HuH-7 (cell line): ENCODE measurements at places on chromosomes 2 and 18.
A peak's percentile ranks its signal among the peaks of the same experiment; 100 is the strongest.

DNA sequence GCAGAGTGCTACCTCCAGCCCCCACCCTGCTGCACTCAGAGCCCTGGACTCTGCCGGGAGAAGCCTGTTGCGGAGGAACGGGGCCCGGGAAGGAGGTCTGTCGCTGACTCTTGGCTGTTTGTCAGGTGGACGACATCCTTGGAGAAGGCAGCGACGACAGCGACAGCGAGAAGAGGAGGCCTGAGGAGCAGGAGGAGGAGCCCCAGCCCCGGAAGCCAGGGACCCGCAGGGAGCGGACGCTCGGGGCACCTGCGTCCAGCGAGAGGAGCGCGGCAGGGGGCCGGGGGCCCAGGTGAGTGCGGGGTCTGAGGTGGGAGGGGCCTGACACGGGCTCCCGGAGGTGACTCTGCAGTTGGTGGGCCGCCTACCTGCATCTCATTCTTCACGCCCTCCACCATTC lies 56.6 kb downstream of the CTDP1 start:
- no peak for DNase-seq

- DNase-seq: no peak
Observed at GRCh38 chr2:241020201-241020600, 21.8 kb downstream of the SNED1 start.

DNA sequence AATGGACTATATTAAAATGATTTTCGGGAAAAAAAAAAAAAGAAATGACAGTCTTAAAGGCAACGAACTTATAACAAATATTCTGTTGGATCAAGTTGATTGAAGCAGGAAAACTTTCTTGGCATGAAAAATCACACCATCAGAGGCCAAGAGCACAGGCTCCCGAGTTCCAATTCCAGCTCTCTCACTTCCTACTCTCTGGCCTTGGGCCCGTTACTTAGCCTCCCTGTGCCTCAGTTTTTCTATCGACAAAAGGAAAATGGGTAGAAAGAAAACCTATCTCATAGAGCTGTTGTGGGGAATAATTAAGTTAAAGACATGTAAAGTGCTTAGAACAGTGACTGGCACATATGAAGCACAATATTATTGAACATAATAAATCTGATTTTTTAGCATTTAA lies 74.2 kb downstream of the HNRNPLL start:
- no peak for DNase-seq

DNA sequence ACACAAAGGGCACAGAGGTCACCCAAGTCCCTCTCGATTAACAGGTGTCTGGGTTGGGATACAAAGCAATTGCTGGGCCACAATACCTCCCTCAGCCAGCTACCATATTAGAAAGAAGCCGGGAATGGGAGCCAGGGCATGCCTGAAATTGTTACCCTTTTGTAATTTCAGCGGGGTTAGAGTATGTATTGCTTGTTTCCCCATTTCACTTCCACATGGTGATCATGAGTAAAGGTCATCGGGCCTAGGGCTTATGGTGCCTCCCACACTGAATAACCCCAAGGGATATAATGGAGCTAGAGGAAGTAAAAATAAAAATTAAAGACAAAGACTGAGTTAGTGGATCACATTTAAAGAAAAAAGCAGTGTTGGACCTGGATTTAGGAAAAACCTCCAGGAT lies 437.2 kb upstream of the KLHL29 start:
- no peak for DNase-seq

- DNase-seq: no peak
Observed at GRCh38 chr2:65483763-65484162, 51.4 kb upstream of the SPRED2 start.

DNA sequence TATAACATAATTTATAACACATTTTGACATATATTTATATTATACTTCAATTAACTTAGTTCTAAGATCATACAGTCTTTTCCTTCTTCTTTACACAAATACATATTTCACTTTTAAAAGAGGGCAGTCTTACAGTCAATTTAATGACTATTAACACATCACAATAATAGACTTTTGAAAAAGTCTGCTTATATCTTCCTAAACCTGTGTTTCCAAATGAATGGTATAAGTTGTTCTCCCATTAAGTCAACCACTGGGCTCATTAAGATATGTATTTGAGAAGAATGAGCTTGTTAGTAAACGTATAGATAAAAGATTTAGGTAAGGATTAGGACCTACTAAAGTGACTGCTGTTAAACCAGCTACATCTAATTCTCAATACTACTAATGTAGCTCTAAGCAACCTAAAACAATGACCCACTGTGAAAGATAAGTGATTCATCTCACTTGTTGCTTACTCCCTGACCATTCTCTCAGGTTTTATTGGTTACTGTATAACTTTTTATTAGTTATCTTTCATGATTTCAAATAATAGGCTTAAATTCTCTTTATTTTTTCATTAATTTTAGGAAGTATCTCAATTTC lies 27.0 kb downstream of the SLC40A1 start:
- no peak for DNase-seq

DNA sequence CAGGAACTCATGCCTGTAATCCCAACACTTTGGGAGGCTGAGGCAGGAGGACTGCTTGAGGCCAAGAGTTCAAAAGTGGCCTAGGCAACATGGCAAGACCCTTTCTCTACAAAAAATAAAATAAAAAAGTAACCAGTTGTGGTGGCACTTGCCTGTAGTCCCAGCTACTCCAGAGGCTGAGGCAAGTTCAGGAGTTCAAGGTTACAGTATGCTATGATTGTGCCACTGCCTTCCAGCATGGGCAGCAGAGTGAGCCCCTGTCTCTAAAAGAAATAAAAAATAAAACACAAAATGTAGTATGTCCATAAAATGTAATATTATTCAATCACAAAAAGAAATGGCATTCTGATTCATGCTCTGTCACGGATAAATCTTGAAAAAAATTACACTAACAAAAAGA lies 11.9 kb downstream of the INO80C start:
- no peak for DNase-seq

GRCh38 chr2:28780496-28780895 lies 28.9 kb downstream of the PPP1CB start:
- no peak for DNase-seq

DNA sequence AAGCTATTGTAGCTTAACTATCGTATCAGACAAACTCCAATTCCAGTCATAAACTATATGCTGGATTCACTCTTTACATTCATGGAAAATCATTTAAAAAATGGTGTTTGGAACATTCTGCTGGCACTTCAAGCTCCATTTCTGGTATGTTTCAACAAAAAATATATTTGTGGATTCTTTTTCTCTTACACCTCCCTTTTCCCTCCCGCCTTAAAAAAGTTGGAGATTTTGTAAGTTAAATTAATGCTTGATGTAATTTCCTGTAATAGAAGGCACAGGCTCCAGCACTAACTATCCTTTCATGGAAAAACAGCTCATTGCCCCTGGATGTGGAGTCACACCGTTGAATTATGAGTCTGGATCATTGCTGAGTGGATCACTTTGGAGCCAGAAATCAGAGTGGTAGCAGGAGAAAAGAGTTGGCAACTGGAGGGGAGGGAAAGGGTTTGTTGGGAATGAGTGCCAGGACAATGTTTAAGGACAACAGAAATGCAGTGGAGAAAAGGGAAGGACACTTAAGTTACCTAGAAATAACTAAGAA lies 102.8 kb downstream of the ICOS start:
- DNase-seq: no peak

- no peak for DNase-seq
Observed at GRCh38 chr18:37403100-37403781, 162.4 kb downstream of the CELF4 start.

DNA sequence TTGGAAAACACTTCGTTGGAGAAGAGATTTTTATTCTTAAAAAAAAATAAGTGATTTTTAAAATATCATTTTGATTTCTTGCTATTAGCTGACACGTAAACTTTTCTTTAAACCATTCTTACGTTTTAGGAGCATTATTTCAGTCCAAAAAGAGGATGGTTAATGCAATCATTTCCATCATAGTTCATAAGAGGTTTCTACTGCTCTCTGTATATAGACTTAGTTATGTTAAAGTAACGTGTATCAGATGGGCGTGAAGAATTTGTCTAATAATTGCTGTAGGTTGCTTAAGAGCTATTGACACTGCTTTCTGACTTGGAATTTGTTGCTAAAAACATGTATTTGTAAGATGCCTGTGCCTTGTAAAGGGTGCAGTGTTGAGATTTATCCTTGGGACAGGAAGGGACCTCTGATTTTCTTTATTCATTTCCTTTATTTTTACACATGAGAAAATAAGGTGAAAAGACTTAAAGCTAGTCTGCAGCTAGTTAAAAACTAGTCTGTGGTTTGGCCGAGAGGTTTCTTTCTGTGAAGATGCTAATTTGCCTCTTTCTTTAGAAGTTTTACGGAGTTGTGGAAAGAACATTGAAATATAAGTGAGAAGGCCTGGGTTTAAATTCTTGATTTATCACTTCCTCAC lies 2.9 kb downstream of the ANKRD12 start:
- DNase-seq: no peak

DNA sequence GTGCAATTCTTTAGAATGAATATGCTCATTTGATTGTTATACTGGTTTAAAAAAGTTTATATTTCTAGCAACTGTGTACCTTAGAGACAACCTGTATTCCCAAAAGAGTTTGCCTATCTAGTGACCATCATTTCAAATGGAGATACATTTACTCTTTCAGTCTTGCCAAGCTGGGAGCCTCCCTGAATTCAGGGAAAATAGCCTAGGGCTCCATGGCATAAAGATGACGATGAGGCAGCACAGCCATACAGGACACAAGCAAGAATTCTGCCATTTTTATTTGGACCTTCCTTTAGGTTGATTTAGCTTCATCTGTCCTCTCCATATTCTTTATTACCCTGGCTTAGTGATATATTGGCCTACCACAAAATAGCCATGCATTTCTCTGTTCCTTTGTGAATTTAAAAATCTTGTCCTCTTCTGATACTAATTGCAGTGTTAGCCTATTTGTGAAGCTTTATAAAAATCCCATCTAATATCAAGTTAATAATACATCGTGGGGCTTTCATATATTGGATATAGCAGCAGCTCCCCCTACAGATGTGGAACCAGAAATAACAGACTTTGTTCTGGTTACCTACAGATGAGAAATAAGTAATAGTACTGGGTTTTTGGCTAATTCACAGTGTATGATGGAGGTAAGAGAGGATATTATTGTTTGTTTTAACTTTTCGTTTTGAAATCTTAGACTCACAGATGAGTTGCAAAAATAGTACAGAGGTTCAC lies 1661.9 kb upstream of the PIK3C3 start:
- DNase-seq: no peak

- DNase-seq: no peak
Observed at GRCh38 chr2:46643493-46643892, 164.1 kb downstream of the TMEM247 start.

DNA sequence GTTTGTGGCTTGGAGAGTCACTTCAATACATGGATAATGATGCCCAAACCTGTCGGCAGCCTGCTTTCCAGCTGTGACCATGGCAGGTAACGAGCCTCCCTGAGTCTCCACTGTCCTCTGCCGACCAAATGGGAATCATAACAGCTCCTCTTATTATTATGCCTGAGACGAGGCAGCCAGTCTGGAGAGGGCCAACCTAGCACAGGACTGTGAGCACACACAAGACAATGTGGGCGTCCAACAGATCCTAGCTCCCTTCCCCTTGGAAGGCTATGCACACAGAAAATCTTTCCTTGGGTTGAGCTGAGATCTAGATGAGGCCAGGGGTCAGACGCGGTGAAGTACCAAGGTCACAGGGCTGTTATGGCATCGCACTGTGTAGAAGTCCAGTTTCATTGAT lies 890 bp upstream of the SLC4A3 start:
- DNase-seq: no peak

GRCh38 chr2:211302676-211303075 lies 746.3 kb downstream of the CPS1 start:
- DNase-seq: no peak

- DNase-seq: peak; percentile 31
Observed at GRCh38 chr18:43596105-43596712, 318.9 kb upstream of the SYT4 start.

- DNase-seq: no peak
Observed at GRCh38 chr18:31828613-31829012, 67.9 kb upstream of the SLC25A52 start.

- DNase-seq: no peak
Observed at GRCh38 chr2:235937936-235938335, 230.2 kb downstream of the GBX2 start.

GRCh38 chr18:60870261-60871153 lies 462.7 kb upstream of the CDH20 start:
- no peak for DNase-seq

DNA sequence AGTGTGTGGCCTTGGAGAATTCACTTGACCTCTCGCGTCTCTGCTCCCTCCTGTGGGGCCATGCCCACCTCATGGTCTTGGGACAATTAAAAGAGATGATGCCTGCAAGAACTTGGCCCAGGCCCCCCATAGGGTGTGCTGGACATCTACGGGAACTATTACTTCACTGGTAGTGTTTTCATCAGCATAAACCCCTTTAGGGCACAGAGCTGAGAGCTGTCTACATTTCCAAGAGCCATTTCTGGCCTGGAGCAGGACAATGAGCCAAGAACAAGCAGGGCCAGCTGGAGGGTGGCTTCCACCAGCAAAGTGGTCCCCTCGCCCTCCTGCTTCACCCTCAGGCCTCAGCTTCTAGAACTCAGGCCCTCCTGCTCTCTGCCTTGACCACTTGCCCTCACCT lies 232.3 kb downstream of the ZBTB7C start:
- DNase-seq: no peak

DNA sequence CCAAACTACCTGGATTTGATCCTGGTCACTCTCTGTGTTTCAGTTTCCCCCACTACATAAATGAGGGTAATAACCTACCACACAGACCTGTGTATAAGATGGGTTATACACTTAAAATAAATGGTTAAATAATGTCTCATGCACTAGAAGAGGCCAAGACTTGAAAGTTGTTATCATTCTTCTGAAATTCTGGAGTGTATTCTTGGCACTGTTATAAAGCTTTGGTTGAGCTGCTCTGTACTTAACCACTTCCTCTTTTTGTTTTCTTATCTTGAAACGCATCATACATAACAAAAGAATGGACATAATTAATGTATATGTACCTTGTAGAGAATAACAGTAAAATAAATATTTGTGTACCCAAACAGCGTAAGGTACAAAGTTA lies 281.0 kb downstream of the AFF3 start:
- no peak for DNase-seq

DNA sequence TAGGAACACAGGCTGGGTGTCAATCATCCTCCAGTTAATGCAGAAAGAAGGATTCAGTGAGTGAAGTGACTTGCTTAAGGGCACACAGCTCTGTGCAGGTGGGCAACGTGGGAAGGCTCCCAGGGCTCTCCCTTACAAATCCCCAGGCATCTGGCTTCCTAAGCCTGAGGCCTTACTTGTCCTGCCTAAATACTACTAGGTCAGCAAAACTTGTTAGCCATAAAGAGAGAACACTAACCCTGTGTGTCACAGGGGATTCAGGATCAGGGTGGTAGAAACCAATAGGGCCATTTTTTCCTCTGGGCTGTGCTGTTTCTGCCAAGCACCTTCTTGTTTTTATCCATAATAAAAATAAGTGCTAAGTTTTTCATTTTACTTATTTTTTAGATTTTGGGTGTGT lies 55.0 kb downstream of the GATA6 start:
- DNase-seq: no peak

- DNase-seq: no peak
Observed at GRCh38 chr2:17752246-17752645, 1.4 kb downstream of the SMC6 start.
